ENCODE measurements at places on chromosomes 12 and 14.
A peak's percentile ranks its signal among the peaks of the same experiment; 100 is the strongest.

- no peak for DNase-seq
Measured at GRCh38 chr12:45473636-45474035, 255.9 kb upstream of the ARID2 start.

DNA sequence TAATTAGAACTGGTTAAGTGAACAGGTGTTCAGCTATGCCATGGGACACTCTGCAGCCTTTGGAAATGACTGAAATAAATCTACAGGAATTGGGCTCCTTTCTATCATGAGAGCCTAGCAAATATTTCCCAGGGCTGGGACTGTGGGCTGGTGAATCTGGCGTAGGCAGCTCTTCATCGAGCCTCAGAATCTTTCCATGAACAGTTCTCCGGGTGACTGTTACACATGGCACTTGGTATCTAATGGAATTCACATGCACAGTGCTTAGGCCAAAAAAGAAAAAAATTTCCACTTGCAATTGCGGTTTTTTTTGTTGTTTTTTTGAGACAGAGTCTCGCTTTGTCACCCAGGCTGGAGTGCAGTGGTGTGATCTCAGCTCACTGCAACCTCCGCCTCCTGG lies 32.1 kb downstream of the PRKAB1 start:
- DNase-seq, result no peak

GRCh38 chr12:66929121-66929520 lies 250.2 kb upstream of the GRIP1 start:
- peak; percentile 78 for DNase-seq

DNA sequence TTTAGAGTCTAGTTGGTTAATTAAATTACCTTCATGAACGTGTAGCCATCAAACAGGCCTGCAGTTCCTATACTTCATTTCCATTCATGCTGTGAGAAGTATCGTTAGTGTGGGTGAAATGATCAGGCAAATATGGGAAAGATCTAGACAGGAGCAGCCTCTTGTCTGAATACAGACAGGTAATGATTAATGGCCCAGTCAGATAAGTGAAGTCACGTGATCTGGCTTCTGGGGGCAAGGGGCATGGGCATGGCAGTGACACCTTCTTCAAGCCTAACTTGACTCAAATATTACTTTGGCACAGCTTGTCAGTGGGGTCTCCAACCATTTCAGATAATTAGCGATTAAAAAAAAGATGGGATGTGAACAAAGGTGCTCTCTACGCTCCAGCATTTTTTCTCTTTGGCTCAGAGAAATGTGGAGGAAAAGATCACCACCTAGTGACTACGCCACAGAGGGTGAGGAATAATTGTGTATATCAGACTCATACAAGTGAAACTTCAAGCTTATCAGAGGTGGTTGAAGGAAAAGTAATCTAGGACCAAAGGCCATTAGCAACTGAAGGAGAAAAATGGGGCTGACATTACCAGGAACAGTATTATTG lies 17.8 kb downstream of the GUCY2C start:
- no peak for DNase-seq

DNA sequence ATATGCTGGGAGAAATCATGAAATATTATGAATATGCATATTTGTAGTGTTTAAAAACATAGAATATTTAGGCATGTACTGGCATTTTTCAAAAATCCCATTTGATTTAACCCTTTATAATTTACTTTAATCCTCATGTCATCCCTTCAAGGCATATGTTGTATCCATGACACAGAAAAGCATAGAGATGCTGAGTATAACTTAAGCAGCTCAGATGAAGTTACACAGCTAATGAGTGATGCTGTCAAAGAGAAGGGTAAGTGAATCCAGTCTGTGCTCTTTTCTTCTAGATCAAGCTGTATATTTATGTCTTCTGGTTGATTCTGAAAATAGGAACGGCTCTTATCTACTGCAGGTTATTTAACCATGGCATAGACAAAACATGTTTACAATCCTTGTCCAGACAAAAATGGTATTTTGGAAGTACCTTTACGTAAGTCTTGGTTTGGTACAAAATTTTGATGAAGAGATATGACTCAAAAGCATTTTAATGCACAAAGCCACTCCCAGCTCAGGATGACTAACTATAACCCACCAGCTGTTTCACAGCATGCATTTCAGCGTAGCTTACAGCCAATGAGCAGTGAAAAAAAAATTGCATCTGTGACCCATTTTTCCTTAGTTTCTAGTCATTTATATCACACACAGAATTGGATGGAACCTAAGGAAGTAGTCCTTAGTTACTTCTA lies 201.7 kb downstream of the STXBP6 start:
- no peak for DNase-seq

GRCh38 chr12:85325442-85325841 lies 45.4 kb downstream of the ALX1 start:
- DNase-seq, result no peak

- DNase-seq, result peak; percentile 70
Measured at GRCh38 chr14:52918486-52918885, 32.4 kb downstream of the FERMT2 start.

DNA sequence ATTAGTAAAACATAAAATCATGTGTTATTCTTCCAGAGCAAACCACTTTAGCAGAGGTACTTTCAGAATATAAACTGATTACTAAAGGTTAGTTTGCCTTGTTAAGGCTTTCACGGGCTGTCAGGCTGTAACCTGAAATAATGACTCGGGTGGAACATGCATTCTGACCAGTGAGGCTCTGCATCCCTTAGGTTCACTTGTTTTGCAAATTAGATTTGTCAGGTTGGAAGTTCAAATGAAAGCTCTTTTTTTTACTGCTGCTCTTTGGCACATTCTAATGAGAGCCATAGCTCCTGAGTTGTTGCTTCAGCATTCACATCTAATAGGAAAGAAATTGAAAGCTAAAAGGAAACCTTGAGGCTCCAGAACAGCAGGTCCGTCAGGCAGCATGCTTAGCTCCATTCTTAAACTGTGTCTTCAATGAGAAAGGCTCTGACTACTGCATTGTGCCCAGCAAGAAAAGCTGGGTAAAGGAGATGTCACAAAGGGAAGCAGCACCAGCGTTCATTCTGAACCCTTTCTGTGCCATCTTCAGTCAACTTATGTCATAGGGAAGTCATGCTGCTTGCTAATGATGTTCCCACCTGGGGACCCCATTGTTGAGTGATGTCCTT lies 445.5 kb upstream of the FBXO33 start:
- no peak for DNase-seq

DNA sequence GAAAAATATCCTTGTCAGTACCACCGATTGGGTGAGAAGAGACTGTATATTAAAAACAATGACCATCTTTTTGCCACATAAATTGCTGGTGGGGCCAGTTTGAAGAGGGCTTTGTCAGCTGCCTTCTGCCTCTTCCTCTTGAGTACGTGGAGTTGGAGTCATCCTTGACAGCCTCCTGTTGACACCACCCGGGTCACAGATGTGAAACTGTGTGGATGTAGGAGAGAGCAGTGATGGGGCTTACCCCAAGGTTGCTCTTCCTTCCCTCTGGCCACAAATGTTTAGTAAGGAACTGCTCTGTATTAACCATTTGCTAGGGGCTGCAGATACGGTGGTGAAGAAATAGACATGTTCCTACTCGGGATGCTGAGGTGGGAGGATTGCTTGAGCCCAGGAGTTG lies 12.2 kb downstream of the PTPN11 start:
- no peak for DNase-seq

GRCh38 chr12:6392504-6392903 lies 8.5 kb downstream of the LTBR start:
- no peak for DNase-seq

GRCh38 chr14:79464468-79464867 lies 746.8 kb downstream of the DIO2 start:
- no peak for DNase-seq

DNA sequence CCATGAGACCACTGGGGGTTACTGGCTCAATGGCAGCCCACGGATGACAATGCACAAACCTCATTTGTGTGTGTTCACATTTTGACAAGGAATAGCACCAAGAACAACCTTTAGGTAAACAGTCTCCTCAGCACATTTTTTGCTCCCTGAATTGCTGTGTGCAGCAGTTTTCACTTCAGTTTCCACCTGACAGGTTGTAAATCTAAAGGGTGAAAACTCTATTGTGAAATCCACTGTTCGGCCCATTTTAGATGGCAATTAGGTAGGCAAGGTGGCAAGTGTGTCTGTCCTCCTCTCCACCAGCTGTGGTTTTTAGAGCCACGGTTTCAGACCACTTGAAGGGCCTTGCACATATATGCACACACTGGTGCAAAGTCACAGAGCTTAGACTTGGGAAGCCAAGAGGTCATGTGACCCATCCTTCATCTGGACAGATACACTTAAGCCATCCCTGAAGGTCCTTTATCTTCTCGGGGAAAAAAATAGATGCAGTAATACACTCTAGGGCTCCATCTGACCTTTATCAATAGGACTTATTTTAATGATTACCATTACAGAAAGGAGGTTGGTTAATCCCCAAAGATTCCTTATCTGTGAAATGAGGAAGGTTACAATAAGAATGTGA lies 23.2 kb downstream of the HAL start:
- DNase-seq, result no peak

GRCh38 chr14:67571275-67571990 lies 28.6 kb downstream of the PIGH start:
- DNase-seq, result peak; percentile 66

- no peak for DNase-seq
Measured at GRCh38 chr12:49189731-49190716, 1.1 kb upstream of the TUBA1A start.

Data from naive thymus-derived CD8-positive, alpha-beta T cell (primary cell).